ENCODE measurements at places on chromosomes 1 and 21. TPM values are rescaled to one million over a fixed set of nuclear protein-coding genes. Genes with fewer than 3 reads are reported as not detected.

Gene PGLYRP3
- total RNA-seq = not detected

Gene TSPAN1
- total RNA-seq = not detected

Gene TNFRSF9
- total RNA-seq = 42.9 TPM

Gene LRRC53
- not detected for total RNA-seq

- DNase-seq = peak; percentile 54
Observed at GRCh38 chr1:235056937-235057336, 71.7 kb downstream of the TOMM20 start.

- DNase-seq = no peak
Observed at GRCh38 chr1:156009404-156009803, 11.3 kb downstream of the SSR2 start.

DNA sequence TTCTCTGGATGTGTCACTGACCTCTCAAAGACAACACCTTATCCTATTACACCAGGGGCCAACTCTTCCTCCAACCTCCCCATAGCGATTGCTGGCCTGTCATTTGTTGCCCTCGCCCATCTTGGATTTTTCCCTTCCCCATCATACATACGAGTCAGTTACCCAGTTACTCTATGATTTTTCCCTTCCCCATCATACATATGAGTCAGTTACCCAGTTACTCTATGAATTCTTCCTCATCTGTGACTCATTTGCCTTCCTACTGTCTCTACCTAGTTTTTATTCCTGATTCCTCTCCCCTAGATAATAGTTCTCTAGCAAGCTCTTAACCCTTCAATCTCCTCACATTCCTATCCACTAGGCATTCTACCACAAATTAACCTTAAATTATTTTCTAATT is 178.8 kb downstream of the NR5A2 start:
- peak; percentile 42 for DNase-seq

GRCh38 chr21:34889676-34890469 is 159.2 kb downstream of the RUNX1 start:
- DNase-seq = peak; percentile 93

GRCh38 chr1:198155253-198155652 is 1.5 kb upstream of the NEK7 start:
- DNase-seq = peak; percentile 32

- DNase-seq = no peak
Observed at GRCh38 chr1:169892176-169892926, 1.3 kb downstream of the SCYL3 start.

GRCh38 chr1:182768963-182769362 is 20.6 kb upstream of the NPL start:
- peak; percentile 13 for DNase-seq

DNA sequence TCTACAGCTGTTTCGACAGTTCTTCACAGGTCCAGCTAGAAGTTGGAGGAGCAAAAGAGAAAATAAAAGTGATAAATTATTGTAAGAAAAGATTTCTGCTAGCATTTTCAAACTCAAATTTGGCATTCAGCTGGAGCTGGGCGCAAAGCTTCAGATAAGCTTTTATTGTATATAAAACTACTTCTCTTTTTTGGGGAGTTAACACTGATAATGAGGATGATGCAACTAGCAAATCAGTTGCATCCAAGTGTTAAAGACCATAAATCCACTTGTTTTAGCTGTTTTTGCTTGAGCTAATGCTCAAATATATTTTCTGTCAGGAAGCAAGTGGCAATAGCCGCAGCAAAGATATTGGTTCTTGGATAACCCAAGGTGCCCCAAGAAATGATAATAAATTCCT is 127.1 kb upstream of the PKN2 start:
- DNase-seq = no peak

GRCh38 chr1:116825720-116826438 is 71.6 kb downstream of the CD2 start:
- DNase-seq = peak; percentile 43

DNA sequence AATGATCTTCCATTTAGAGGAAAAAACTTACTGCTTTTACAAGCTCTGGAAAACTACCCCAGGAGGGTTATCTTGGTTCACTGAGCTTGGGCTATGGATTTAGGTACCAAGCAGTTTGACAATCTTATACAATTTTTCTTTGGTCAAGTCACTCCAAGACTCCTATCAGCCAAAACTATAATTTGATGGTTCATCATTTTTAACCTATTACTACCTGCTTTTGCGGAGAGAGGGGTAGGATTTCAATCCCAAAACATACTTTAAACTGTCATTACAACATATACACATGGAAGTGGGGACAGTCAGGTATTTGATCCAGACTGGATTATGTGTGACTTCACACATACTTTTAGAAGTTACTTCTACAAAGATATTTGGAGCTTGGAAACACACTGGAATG is 71.8 kb downstream of the RUNX1 start:
- DNase-seq = no peak

DNA sequence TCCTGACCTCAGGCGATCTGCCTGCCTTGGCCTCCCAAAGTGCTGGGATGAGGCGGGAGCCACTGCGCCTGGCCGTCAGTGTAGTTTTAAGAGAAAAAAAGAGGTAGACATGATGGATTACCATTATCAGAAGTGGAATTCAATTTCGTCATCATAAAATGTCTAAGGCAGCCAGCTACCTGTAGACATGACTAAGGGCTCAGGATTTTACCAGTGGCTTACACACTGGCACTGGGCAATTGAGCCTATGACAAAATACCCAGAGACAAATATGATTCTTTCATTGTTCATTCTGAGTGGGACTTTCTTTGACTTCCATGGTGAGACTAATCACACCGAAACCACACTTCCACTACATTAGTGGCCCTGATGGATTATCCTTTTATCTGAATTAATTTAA is 181.5 kb downstream of the GABPA start:
- no peak for DNase-seq

- peak; percentile 86 for DNase-seq
Observed at GRCh38 chr1:63868268-63868781, 94.5 kb downstream of the ROR1 start.

DNA sequence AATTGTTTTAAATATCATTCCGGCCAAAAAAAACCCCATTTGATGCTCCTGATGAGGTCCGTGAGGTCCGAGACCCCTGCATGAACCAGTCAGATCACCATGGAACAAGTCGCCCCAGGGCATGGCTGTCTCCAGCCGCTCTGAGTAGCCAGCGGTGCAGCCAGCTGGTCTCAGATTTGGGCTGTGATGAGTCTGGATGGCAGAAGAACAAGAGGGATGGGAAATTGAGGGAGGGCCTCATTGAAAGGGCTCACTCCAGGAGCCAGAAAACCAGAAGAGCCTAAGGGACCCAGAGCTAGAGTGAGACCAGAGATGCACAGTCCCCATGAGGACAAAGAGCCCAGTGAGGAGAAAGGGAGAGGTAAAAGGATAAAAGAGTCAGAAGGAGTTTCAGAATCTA is 174.0 kb downstream of the TOMM20 start:
- no peak for DNase-seq

DNA sequence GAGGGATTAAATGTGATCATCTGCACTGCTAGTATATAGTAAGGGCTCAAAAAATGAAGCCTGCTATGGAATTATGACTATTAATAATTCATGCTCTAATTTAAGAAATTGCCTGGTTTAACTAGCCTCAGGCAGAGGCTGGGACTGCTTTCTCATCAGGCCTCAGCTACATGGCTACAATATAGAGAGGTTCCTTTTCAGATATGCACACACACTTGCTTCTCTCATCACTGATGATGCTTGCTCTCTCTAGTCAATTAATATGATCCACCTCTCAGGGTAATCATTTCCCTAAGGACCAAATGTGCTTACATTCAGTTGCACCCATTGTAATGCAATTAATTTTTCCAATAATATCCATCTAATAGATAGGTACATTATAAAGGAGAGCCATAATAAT is 324.9 kb upstream of the ST6GALNAC5 start:
- DNase-seq = no peak

DNA sequence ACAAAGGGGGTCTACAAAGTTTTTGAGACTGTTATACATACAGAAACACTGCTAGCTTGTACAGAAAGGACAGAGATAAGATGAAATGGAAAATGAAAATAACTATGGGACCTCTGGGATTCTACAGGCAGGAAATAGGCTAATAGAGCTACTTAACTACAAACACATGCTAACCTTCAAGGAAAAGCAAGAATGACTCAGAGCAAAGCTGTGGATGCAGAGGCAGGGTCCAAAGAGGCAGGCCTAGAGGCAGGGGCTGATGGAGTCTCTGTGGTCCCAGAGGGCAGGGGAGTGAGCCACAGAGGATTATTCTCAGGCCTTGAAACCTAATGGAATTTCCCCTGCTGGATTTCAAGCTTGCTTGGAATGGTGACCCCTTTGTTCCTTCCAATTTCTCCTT is 18.7 kb upstream of the GOLT1A start:
- DNase-seq = no peak

GRCh38 chr1:62286786-62287224 is 32.4 kb downstream of the KANK4 start:
- DNase-seq = peak; percentile 16

GRCh38 chr1:17919525-17920439 is 164.6 kb downstream of the ACTL8 start:
- DNase-seq = peak; percentile 59

- DNase-seq = no peak
Observed at GRCh38 chr21:15430577-15430976, 299.2 kb upstream of the USP25 start.
